ENCODE measurements at places on chromosomes 13 and 19. TPM values are rescaled to one million over a fixed set of nuclear protein-coding genes. Genes with fewer than 3 reads are reported as not detected.

SIX5 gene
- 23.6 TPM for total RNA-seq

DNA sequence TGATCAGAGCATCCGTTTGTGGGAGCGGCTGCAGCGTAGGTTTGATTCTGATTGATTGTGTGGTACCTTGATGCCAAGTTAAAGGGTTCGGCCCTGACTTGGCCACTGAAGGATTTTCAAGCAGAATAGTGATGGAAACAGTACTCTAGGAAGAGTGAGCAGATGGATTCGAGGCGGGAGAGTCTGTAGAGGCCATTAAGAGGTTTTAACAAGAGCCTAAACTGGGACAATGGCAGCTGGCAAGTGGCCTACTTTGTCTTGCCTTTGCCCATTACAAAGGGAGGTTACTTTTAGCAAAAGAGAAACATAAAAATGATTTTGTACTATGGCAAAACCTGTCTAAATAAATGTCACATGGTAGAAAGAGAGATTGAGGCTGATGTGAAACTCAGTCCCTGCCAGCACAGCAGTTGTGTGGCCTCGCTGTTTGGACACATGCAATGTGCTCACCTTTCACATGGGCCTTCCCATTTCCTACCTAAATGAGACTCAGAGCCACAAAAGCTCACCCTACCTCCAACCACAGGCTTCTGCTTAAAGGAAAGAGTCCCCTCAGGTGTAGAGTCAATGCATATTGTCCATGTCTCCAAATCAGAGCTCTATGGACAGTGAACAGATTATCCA, 62.4 kb upstream of the RAP2A start:
- no peaks in the 10 kb centered on the region for H3K36me3 ChIP-seq
- H3K4me3 ChIP-seq = no peak overlapping the region
- H3K4me1 ChIP-seq = peaks cover 4% of the 10 kb centered on the region
- no peak for DNase-seq

DNA sequence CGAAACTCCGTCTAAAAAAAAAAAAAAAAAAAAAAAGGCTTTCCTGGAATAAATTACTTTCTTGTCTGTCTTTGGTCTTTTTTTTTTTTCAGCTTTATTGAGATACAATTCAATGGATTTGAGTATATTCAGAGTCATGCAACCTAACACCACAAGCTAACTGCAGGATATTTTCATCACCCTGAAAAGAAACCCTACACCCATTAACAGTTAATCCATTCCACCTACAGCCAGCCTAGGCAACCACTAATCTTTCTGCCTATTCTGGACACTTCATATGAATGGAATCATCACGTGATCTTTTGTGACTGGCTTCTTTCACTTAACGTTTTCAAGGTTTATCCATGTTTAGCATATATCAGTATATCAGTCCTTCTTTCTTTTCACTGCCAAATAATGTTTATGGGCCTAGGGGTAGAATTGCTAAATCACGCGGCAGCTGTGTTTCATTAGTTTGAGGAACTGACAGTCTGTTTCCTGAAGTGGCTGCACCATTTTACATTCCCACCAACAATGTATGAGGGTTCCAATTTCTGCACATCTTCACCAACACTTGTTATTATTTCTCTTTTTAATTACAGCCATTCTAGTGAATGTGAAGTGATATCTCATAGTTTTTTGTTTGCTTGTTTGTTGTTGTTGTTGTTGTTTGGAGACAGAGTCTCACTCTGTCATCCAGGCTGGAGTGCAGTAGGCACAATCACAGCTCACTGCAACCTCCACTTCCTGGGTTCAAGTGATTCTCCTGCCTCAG, 19.9 kb downstream of the LRFN3 start:
- H3K27me3 ChIP-seq = no peaks in the 10 kb centered on the region
- no peak overlapping the region for H3K27ac ChIP-seq
- no peaks in the 10 kb centered on the region for H3K36me3 ChIP-seq
- DNase-seq = peak; percentile 43

CABP5 gene
- total RNA-seq = not detected

DNA sequence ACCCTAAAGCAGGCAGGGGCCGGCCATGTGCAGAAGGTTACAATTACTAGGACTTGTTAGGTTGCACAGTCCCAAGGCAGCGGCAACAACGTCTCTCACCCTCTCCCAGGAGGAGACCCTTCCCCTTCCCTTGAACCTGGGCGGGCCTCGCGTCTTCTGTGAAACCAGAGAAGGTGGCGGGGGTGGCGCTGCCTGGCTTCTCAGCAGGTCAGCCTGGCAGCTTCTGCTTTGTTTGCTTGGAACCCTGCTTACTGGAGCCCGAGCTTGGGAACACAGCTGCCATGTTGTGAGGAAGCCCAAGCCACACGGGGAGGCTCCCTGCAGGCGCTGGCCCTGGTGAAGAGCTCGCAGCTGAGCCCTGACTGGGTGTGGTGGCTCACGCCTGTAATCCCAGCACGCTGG, 15.5 kb downstream of the MKNK2 start:
- H3K27ac ChIP-seq = no peak overlapping the region
- H3K4me1 ChIP-seq = peaks cover 20% of the 10 kb centered on the region
- H3K27me3 ChIP-seq = no peaks in the 10 kb centered on the region
- no peak overlapping the region for H3K4me3 ChIP-seq
- DNase-seq = no peak

CLASRP gene
- 104 TPM for total RNA-seq

CAPN12 gene
- total RNA-seq = 0.69 TPM

GRCh38 chr13:51134763-51135365, 23.8 kb upstream of the C13orf42 start:
- no peak for DNase-seq
- H3K36me3 ChIP-seq = no peaks in the 10 kb centered on the region
- no peaks in the 10 kb centered on the region for H3K4me1 ChIP-seq
- no peaks in the 10 kb centered on the region for H3K27me3 ChIP-seq

ADM5 gene
- total RNA-seq = 4.3 TPM

DNA sequence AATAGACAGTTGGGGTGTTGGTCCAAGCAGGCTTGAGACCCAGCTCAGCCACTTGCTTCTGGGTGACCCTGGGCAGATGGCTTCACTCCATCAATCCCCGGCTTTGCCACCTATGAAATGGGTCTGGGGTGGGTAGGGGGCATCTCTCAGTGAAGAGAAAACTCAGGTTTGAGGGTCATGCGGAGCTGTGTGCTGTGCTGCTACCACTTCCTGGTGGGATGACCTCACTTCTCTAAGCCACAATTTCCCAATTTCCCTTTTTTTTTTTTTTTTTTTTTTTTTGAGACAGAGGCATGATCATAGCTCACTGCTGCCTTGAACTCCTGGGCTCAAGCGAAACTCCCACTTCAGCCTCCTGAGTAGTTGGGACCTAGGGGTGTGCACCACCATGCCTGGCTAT, 4.6 kb upstream of the PLAUR start:
- no peak overlapping the region for H3K4me3 ChIP-seq
- DNase-seq = no peak
- H3K4me1 ChIP-seq = peaks cover 9% of the 10 kb centered on the region

TICAM1 gene
- 7.0 TPM for total RNA-seq

- no peak overlapping the region for H3K4me3 ChIP-seq
- no peaks in the 10 kb centered on the region for H3K27me3 ChIP-seq
- no peak overlapping the region for H3K27ac ChIP-seq
- DNase-seq = no peak
- peaks cover 3% of the 10 kb centered on the region for H3K4me1 ChIP-seq
- peaks cover 11% of the 10 kb centered on the region for H3K36me3 ChIP-seq
Measured at GRCh38 chr19:1377965-1378785, 5.5 kb upstream of the NDUFS7 start.

DNA sequence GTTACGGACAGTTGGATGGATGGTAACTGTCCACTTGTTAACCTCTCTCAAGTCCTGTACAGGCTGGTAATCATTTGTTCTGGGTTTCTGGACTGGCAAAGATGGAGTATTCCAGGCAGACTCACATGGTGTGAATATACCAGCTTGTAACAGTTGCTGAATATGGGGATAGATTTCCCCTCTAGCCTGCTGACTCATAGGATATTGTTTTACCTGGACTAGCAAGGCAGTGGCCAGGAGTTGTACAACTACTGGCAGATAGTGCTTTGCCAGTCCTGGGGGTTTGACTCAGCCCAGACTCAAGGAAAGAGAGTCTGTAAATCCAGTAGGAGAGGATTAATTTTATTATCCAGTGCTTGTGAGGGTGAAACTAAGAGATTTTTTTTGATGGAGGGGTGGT, 74.0 kb downstream of the ZNF100 start:
- H3K27me3 ChIP-seq = no peaks in the 10 kb centered on the region
- DNase-seq = no peak
- no peak overlapping the region for H3K4me3 ChIP-seq
- H3K4me1 ChIP-seq = no peaks in the 10 kb centered on the region
- H3K27ac ChIP-seq = no peak overlapping the region
- H3K36me3 ChIP-seq = no peaks in the 10 kb centered on the region

Measured in A673 (cell line).